ENCODE measurements at places on chromosomes 4 and X.

DNA sequence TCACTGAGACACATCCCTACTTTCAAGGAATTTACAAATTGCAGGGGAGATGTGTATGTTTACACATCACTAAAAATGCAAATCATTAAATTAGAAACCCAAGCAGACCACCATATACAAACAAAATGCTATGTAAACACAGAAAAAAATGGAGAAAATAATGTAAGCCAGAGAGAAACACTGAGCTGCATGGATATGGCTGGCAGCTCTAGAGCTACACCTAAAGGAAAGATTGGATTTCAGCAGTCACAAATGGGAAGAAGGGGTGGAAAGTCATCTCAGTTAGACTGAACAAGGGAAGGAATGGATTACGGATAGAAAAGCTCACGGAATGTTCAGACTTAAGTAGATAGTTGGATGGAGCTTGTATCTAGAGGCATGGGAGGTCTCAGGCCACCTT is 186.3 kb downstream of the MOSPD2 start:
- no peak for DNase-seq

DNA sequence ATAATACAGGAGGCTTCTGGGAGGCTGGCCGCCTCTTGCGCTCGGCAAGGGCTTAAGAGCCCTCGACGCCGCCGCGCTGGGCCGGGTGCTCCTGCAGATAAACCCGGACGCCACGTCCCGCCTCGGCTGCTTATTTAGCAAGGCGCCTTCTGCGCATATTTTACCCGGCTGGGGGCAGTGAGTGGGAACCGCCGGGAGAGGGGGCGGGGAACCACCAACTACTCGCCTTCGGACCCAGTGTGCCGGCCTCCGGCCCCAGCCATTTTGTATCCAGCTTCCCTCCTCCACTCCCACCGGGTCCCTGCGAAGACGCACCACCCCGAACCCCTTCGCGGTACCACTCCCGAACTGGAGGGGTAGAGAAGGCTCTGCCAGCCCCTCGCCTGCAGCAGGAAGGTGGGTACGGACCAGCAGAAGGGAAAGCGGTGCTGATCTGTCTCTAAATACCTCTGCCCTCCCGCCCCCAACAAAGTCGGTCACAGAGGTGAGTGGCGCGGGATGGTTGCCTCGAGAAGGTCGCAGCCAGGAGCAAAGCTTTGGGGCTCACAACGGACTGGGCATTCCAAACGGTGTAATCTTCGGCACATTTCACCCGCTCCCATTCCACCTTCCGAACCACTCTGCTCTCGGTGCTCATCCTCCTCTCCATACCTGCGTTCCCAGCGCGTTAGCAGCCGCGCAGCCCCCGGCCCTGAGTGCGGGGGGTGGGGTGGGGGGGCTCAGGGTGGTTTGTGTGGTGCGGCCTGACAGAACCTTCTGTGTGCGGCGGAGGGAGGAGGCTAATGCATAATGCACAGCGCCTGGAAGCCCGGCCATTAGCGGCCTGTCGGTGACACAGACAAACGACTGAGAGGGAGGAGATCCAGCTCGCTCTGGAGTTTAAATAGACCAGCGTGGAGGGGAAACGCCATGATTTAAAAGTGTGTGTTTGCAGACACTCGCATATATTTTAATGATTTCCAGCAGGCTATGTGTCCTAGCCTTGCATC is 4.9 kb upstream of the BCOR start:
- no peak for DNase-seq

DNA sequence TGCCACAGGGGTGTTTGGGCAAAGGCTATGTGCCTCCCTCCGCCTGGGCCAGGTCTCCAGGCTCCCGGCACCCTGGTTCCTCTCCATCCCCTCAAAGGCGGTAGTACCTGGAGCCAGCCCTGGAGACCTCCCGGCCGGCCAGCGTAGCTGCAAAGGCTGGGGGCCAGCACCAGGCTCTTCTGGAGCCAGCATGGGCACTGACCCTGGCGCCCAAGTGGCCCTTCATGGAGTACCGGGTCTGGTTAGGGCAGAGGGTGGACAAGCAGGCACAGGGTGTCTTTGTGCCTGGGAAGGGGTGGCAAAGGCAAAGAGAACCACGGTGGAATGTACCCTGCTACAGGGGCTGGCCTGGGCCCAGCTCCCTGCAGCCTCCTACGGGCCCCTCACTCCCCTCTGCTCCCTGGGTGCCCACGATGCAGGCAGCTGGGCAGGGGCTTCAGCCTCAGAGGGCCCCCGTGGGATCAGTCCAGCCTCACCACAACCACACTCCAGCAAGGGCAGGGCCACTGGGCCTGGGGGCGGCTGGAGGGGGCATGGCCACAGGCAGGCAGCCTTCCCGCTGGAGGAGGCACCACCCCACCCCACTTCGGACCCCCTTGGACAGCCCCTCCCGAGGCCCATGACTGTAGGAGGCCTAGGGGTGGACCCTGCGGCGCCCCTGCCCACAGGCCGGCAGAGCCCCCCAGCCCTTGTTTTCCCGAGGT is 112.9 kb upstream of the NKX1-1 start:
- no peak for DNase-seq

GRCh38 chr4:83723609-83724008 is 187.7 kb downstream of the GPAT3 start:
- no peak for DNase-seq

All from NCI-H1417 treated with DMSO at 0.1 percent for 48 hours (cell line).